ENCODE measurements at places on chromosomes 11 and 22. TPM values are rescaled to one million over a fixed set of nuclear protein-coding genes. Genes with fewer than 3 reads are reported as not detected.

DNA sequence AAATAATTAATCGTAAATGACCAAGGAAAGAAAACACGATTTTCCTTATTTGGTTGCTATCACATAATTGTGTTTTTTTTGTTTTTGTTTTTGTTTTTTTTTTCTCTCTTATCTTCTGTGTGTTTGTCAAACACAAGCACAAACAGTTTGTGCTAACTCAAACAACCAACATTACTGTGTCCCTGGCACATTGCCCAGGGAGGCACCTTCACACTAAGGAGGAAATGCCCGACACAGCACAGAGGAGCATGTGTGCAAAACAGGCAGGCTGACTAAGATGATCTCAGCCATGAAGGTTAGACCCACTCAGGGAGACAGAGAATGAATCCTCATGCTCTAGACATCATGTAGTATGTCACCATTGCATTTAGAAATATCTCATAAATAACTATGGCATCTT lies 130.1 kb downstream of the SOX6 start:
- no peak for DNase-seq

GRCh38 chr11:111299101-111300026 lies 1.0 kb downstream of the POU2AF3 start:
- DNase-seq: no peak

DNA sequence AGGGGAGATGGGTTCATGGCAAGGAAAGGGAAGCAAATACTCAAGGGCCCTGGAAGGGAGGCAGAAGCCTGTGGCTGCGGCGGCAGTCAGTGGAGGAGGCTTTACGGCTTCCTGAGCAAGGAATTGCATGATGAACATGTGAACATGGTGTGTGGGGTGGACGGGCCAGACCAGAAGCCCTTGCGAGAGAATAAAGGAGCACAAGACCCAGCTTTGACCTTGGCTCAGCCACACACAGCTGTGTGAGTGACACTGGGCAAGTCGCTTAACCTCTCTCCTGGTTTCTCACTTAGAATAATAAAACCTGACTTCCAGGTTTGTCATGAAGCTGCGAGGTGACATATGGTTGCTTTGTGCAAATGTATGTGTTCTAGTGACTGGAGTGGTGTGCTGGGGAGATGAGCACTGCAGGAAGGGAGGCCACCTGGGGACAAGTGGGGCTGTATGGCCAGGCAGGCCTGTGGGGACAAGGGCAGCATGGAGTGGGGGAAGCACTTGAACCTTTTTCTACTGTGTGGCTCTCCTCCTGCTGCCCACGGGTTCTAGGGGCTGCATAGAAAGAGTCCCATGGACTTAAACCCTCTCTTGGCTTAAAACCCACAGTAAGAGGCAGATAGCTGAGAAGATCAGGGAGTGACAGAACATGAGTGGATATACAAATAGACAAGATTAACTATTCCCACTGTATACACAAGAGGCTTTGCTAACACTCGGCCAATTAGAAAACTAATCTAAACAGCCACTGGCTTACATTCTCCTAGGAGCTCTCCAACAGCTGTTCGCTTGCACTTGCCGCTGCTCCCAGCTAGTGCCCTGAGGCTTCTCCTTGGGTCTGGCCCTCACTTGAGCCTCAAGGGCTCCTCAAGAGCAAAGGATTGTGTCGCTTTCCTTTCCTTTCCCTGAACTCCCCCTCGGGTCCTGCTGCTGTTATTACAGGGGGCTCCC lies 67.3 kb upstream of the CDON start:
- no peak for DNase-seq

DNA sequence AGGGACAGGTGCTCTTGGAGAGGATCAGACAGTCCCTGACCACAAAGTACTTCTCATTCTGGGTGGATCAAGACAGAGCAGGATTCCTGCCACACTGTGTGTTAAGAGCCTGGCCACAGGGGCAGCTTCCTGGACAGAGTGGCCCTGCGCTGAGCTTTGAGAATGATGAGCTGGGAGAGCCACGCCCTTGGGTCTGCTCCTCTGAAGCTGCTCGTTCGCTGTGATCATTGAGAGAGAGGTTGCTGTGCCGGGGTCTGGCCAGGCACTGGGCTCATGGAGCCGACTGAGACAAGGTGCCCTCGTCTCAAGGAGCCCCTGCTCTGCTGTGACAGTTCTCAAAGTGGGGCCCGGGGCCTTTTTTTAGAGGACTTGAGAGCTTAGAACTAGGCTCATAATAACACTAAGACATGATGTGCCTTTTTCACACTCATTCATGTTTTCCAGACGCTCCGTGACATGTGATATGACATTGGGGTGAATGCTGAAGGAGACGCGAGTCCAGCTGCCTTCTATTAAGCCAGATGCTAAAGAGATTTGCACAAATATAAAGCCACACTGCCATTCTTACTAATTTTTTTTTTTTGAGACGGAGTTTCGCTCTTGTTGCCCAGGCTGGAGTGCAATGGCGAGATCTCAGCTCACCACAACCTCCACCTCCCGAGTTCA lies 1.6 kb upstream of the MFRP start:
- no peak for DNase-seq

- DNase-seq: no peak
Measured at GRCh38 chr11:33699515-33700062, 1.0 kb downstream of the C11orf91 start.

- no peak for DNase-seq
Measured at GRCh38 chr11:116579031-116579653, 193.6 kb downstream of the BUD13 start.

DNA sequence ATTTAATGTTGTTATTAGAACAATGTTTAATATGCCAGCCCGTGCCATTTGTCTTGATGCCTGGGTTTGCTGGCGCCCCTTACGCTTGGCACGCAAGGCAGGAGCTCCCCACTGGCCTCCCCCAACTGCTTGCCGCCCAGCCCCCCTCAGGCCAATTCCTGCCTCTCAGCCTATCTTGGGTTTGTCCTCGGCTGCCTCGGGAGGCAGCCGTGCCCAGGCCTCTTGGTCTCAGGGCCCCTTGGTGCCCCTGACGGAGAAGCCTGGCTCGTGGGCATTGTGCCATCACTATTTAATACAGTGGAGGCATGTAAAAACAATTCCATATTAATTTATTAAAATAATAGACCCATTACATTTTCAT lies 119.8 kb downstream of the KCNQ1OT1 start:
- no peak for DNase-seq

- DNase-seq: no peak
Measured at GRCh38 chr22:39598017-39598965, 27.7 kb downstream of the CACNA1I start.

DNA sequence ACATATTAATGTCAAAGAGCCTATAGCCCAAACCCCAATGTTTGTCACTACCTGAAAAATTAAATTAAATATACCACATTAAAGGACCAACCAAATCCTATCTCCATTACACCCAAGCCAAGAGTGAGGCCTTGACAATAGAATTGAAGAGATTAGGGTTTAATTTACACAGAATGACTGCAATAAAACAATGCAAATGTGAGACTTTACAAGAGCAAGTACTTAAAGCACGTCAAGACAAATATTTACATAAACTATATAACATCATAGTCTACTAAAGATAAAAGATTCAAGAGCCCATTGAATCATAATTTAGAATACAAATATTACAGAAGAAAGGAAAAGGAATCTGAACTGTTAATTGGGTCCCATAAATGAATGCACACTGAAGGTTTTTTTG lies 85.6 kb downstream of the CADM1 start:
- no peak for DNase-seq

DNA sequence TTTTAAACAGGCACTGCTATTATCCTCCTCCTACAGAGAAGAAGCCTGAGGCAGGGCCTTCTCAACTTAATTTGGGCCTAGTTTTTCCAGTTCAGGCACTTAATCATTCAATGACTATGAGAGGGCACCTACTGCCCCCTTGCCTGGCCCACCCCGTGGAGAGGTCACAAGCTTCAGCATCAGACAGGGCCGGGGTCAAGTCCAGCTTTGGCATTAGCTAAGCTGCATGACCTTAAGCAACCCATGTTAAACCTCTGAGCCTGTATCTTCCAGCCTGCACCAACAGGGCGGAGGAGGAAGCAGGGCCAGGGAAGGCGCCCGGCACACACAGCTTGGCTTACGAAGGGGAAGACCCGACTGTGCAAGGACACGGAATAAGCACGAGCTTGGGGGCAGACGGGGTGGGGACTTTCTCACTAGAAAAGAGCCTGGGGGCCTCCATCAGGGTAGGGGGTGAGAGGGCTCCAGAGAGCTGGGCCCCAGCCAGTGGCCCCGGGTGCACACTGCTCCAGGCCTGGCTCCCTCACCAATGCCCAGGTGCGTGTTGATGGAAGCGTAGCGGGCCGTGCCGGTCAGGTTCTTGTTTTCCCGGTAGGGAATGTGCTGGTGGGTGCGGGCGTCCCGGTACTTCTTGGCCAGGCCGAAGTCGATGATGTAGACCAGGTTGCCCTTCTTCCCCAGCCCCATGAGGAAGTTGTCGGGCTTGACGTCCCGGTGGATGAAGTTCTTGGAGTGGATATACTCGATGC lies 16.9 kb downstream of the CSNK1E start:
- no peak for DNase-seq

GRCh38 chr11:11122749-11123148 lies 230.3 kb downstream of the CSNK2A3 start:
- no peak for DNase-seq

DNA sequence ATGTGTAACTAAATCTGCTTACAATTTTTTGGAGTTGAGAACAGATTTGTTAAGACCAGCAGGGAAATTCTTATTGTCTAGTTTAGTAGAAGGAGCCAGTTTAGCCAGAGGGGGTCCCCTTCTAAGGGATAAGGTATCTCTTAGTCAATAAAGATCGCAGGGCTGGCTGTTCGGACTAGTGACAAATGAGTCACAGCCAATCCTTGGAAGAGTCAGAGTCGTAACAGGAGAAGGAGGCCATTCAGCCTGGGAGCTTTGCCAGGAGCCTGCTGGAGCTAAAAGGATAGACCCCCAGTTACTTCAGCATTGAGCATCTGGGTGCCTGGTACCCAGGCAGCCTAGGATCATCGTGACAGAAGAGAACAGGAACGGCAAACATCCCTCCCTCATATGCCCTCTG lies 191.6 kb upstream of the ARHGAP20 start:
- DNase-seq: no peak

GRCh38 chr11:46554213-46555147 lies 39.3 kb downstream of the AMBRA1 start:
- no peak for DNase-seq

DNA sequence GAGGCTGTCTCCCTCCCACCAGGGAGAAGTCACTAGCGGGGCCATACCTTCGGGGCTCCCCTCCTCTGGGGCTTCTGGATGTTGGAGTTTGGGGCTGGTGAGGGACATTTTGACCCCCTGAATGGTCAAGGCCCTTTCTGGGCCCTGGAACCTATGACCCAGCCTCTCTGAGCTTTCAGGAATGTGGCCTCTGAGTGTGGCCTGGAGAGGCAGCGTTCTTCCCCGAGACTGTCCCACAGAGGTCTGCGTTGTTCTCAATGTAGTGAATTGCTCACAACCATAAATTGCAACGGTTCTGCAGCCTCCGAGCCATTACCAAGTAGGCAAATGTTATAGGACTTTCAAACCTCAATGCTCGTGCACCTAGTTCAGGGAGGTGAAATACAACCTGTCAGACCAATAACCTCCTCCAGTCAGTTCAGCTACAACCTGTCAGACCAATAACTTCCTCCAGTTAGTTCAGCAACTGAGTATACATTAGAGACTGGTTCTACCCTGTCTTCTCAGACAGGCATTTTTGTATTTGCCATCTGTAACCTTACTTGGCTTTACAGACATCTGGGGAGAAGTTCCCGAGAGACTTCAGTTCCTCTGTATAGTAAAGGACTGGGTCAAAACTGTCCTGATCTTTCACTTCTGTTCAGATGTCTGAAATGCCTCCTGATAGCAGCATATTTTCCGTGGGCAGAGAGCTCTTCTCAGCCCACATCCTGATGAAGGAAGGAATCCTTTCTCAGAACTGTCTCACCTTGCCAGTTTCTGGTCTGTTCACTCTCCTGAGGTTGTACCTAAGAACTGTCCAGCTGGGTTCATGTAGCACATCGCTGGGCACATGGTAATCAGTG lies 34.2 kb downstream of the MICAL2 start:
- no peak for DNase-seq

DNA sequence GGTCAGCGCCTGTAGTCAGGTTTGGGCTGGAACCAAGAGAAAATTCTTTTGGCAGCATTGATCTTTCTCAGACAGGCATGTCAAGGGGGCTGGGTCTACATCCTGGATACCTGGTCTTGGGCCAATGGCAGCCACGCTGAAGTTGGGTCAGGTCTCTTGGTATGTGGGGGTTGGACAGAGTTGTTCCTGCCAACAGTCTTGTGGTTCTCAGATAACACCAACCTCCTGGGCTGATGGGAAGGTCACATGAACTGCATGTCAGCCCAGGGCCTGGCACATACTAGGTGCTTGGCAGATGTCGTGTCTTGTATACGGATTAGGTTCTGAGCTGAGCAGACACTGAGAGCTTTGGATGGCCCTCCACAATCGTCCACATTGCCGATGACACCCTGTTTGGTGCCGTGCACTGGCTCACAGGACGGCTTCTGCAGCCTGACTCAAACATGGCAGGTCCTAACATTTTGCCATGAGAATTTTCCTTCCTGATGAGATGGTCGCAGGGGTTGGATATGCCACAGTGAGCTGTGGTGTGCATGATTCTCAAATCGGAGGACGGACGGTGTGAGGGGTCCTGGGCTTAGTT lies 42.0 kb downstream of the FBLN1 start:
- no peak for DNase-seq

DNA sequence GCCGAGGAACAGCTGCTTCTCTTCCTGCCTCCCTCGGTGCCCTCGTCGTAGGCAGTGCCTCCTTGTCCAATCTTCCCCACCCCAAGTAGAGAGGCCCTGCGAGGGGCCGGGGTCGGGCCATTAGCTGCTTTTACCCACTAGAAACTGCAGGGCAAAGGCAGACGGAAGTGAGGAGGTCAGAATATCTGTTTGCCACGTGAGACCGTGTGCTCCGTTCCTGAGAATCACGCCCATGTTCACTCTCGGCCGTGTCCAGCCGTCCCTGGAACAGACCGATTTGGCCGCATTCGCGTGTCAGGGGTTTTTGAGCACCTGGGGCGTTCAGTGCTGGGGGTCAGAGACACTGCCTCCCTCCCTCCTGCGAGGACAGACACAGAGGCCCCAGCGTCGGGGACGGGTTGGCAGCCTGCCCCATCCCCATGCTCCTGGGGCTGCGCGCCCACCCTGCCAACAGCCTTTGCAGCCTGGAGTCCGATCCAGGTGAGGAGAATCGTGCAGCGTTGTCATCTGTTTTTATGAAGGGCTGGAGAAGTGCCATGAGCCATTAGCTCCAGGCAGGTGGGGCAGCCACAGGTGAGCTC lies 982.2 kb downstream of the BRD1 start:
- no peak for DNase-seq

Gene CELSR1
- 2.4 TPM for polyA plus RNA-seq

Gene SCGB1D2
- polyA plus RNA-seq: not detected

Gene DEUP1
- polyA plus RNA-seq: not detected

Gene FGF19
- 0.53 TPM for polyA plus RNA-seq

Gene PRODH
- 12.3 TPM for polyA plus RNA-seq

Gene SORL1
- 1.9 TPM for polyA plus RNA-seq

Gene CASP5
- polyA plus RNA-seq: not detected

Gene APLNR
- polyA plus RNA-seq: 86.9 TPM

Gene GNAZ
- 2.7 TPM for polyA plus RNA-seq

Gene UCP3
- 4.5 TPM for polyA plus RNA-seq

All from forelimb muscle (tissue), 1 donor.